ENCODE measurements at places on chromosomes 6 and 20.

DNA sequence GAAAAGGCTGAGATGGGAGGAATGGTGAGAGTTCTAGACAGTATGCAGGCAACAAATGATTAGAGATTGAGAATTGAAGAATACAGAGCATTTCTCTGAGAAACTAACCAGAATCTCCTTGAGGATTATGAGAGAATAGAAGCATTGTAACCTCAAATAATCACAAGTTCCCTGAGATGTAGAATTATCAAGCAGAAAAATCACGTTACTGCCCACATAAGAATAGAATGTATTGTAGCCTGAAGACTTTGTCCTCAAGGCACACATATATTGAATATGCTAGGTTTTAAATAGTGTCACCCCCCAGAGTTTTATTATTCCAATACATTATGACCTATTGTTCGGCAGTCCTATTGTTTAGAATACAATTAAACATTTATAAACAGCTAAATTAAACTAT, 57.2 kb downstream of the CNKSR3 start:
- no peak for DNase-seq

DNA sequence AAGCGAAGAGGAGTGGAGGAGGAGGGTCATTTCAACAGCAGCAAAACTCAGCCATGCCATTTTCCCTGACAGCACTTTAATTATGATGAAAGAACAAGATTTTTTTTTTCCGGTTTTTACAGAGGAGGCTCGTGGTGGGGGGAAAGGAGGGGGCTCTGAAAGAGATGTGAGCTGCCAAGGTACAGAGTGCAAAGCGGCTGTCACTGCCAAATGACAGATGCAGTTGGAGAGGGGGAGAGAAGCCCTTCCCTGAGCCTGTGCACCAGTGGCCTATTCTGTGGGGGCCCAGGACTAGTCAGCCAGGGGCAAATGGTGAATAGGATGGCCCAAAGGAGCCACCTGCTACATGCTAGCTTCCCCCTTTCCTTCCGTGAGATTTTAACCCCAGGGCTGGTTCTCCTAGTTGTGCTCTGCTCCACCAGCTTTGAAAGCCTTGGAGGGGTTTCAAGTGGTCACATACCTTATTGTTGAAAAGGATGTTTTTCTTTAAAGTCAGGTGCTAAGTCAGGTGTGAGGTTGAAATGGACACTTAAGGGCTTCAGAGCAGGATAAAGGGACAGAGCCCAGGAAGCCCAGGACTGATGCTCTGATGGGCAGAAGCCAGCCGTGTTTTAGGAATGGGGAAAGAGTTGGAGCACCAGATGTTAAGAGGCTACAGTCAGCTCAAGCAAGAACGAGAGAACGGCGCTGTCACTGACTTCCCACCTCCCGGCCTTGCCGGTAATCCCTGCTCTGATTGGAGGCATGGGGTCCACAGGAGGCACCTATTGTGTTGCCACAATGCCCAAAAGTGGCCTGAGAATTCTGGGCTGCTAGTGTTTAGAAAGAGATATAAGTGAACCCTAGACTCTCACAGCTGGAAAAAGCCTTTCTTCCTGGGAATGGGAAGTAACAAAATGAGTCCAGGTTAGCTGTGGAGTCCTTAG, 24.8 kb downstream of the GNAS start:
- no peak for DNase-seq

DNA sequence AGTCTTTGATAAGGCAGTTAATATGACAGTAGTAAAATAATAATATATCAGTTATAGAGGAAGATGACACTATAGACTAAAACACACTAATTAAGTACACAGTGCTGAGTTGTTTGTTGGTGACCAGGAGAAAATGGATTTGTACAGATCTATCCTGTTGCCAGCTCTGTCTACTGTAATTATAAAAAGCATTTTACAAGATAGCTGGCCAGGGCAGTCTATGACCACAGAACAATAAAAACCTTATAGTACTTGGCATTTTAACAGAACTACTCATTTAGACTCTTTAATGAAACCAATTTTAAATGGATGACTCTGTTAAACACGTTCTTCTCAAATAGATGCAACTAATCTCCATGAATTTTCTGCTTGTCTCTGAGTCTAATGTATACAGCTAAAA, 367.5 kb downstream of the BTBD9 start:
- no peak for DNase-seq

GRCh38 chr6:3270258-3270657, 11.5 kb downstream of the PSMG4 start:
- no peak for DNase-seq

DNA sequence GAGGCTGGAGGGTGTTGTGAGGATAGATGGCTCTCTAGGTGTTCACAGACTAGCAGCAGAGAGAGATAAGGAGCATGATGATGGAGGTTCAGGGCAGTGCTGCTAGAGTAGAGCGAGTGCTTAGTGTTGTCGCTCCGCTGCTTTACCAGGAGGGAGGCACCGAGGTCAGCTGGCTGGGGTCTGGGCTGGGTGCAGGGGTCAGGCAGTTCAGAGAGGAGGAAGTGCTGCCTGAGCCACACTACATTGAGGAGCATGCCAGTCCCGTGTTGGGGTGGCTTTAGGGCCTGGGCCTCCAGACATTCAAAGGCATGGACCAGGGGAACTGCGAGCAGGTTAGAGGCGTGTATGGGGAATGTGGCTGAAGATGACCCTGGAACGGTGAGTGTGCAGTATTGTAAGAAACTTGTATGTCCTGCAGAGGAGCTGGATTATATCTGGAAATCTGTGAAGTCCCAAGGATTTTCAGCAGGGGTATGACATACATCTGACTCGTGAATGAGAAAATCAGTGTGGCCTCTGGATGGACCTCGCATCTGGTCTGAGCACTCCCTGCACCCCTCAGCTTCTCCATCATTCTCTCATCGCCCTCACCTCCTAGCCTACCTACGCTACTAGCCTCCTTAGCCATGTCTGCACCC, 66.9 kb downstream of the IGF2R start:
- DNase-seq = no peak

- no peak for DNase-seq
Measured at GRCh38 chr6:164040994-164041393, 626.5 kb downstream of the QKI start.

DNA sequence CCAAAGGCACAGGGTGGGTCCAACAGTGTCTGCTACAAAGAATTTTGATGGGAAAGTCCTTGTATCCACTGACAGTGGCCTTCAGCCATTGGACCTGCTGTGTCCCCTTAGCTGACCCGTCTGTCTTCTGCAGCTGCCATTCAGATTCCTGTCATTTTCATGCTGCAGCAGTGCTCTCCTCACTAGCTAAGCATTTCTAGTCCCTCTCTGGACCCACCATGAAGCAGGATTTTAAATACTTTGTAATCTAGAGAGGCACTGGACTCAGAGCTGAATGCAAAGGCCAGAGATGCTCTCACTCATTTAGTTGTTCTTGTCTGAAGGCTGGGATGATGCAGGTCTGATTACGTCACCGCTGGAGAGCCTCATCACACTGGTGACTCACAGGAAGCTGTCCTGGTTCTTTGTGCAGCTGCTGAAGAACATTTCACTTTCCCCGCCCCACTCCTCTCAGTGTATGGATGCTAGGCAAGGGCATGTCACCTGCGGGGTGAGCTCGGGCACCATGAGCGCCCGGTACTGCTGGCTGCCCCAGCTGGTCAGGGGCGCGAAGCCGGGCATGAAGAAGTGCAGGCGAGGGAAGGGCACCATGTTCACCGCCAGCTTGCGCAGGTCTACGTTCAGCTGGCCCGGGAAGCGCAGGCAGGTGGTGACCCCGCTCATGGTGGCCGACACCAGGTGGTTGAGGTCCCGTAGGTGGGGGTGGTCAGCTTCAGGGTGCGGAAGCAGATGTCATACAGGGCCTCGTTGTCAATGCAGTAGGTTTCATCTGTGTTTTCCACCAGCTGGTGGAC, 19.4 kb upstream of the TUBB2A start:
- DNase-seq = peak; percentile 61

DNA sequence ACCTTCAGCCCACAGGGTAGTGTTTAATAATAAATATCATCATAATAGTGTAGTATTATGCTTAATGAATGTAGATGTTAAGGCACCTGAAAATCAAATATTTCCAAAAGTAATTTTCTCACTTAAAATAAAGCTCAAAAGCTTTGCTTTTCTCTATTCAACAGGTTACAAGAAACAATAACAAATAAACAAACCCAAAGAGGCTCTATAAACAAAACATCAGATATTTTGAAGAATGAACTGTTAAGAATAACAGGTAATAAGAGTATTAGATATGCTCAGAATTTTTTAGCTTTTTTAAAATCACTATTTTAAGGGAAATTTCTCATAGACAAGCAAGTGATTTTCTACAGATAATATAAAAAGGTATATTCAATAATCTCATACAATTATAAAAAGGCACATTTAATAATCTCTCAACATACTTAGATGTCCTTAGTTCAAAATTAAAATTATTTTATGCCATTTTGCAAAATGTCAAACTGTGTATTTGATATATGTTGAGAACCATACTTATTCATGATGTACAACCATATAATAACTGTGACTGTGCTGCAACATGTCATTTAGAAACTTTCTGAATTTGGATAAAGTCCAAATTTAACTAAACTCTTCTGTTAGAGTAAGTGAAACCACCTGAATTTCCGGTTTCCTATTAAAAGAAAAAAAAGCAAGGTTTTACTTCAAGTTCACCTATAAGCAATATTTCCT, 35.8 kb downstream of the PHIP start:
- DNase-seq = no peak

DNA sequence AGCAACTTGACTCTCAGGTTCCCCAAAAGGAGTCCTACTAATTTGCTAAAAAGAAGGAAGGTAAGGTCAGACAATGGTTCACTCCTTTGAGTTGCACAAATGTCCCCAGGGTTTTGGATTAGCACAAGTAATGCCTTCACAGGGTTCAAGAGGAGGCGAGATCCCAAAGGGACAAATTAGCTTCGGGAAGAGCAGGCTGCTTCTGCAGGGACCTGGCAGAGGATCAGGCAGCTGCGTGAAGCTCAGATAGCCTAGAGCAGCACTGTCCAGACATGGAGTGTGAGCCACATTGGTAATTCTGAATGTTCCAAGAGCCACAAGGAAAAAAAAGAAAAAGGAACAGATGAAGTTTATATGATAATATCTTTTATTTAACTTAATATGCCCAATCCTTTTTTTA, 115.4 kb downstream of the CFAP61 start:
- no peak for DNase-seq

- DNase-seq = no peak
Measured at GRCh38 chr6:168018664-168019063, 21.2 kb downstream of the KIF25 start.

- DNase-seq = no peak
Measured at GRCh38 chr6:106733386-106733785, 104.0 kb downstream of the QRSL1 start.

- no peak for DNase-seq
Measured at GRCh38 chr6:139917951-139918630, 543.6 kb upstream of the CITED2 start.

DNA sequence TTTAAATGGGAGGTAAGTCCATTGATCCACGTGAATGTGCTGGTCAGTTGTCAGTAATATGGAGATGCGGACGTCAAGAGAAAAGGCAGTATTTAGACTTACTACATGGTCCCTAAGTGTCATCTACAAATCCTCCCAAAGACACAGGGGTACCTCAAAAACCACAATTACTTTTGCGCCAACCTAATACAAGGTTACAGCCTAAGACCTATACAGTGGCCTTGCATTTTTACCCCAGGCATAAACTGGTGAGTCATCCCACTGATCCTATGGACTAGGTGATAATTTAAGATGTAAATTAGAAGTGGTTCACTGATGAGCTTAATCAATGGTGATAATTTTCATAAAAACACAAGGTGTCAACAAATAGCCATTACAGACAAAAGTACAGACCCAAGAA, 141.0 kb downstream of the NFATC2 start:
- no peak for DNase-seq

DNA sequence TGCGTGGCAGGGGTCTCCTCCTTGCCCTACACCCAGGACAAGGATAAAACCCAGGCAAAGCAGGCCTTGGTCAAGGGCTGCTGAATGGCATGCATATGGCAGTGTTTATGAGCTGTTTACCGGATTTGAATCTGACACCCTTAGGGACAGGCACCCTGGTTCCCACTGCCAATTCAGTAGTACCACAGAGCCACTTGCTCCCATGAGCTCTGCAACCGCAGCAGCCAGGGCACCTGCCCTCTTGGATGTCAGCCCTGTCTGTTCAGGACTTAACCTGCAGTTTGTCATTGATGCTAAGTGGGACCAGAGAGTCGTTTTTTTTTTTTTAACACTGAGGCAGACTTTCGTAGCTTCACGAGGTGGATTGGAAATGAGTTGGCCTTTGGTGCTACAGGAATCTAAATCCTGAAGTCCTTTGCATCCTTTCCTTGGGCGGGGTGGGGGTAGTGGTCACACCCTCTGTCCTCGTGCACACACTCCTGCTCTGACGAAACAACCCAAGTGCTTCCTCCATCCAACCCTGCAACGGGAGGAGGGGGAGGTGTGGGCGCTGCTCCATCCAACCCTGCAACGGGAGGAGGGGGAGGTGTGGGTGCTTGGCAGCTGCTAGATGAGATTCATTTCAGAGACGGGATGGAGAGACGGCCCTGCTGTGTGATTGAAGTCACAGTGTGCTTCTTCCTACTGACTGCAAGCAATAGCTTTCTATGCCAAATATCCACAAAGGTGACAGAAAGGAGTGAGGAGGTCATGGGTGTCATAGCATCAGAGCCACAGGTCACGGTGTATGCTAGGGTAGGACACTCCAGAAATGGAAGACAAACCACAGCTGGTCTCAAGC, 166.5 kb downstream of the SMOC2 start:
- DNase-seq = no peak

DNA sequence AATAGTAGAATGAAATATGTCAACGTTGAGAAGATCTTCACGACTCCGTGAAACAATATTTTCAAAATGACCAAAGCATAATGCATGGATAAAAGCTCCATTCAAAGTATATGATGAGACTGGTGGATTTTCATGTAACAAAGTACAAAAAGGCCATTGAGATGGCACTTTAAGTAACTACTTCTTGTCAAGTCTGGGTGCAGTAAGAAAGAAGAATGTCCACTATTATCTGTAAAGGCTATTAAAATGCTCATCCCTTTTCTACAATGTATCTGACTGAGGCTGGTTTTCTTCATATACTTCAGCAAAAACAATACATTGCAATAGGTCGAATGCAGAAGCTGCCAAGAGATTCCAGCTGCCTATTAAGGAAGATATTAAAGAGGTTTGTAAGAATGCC, 457.4 kb downstream of the PKHD1 start:
- no peak for DNase-seq

GRCh38 chr6:129766959-129767728, 57.2 kb upstream of the ARHGAP18 start:
- DNase-seq = peak; percentile 77

DNA sequence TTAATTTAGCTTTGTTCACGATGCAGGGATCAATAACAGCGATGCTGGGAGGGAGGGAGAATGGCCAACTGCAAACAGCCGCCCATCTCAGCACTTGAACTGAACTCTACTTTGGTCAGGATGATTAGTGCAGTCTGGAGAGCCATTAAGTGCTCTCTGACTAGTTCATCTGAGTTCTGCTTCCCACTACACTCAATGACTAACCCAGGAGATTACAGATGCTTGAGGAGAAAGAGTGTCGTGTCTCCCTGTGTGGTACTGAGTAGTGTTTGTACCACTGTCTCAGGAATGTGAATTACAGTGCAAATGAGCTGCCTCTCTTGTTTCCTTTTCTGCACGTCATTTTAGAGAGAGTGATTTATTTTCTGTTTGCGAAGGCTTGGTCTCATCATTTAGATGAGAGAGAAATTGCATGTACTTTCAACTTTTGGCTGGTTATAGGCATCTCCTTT, 23.5 kb downstream of the CARMIL1 start:
- DNase-seq = no peak

- no peak for DNase-seq
Measured at GRCh38 chr6:96211341-96211740, 195.6 kb downstream of the FUT9 start.

Data from stimulated activated CD4-positive, alpha-beta T cell treated with anti-CD3 and anti-CD28 coated beads, Interleukin-15, amount 100 ng/mL, for 24 hours (primary cell).